ENCODE measurements at places on chromosomes 1 and 21. TPM values are rescaled to one million over a fixed set of nuclear protein-coding genes. Genes with fewer than 3 reads are reported as not detected.

Gene TRIM45
- 0.73 TPM for total RNA-seq

Gene TRNP1
- 2.8 TPM for total RNA-seq

Gene C1orf94
- not detected for total RNA-seq

Gene PROK1
- total RNA-seq, result not detected

Gene SPRR2G
- total RNA-seq, result not detected

Gene GBP7
- 22.9 TPM for total RNA-seq

Gene A3GALT2
- not detected for total RNA-seq

Gene RPS27
- 409 TPM for total RNA-seq

Gene JAM2
- 1.8 TPM for total RNA-seq

Gene COL9A2
- 0.45 TPM for total RNA-seq

Gene HFM1
- total RNA-seq, result 0.35 TPM

Gene PCAT6
- total RNA-seq, result 0.65 TPM

Data from left lobe of liver (tissue), 2 donors.